ENCODE measurements at places on chromosomes 5 and 9.

GRCh38 chr9:132293145-132293721, 61.6 kb downstream of the SETX start:
- DNase-seq: no peak

DNA sequence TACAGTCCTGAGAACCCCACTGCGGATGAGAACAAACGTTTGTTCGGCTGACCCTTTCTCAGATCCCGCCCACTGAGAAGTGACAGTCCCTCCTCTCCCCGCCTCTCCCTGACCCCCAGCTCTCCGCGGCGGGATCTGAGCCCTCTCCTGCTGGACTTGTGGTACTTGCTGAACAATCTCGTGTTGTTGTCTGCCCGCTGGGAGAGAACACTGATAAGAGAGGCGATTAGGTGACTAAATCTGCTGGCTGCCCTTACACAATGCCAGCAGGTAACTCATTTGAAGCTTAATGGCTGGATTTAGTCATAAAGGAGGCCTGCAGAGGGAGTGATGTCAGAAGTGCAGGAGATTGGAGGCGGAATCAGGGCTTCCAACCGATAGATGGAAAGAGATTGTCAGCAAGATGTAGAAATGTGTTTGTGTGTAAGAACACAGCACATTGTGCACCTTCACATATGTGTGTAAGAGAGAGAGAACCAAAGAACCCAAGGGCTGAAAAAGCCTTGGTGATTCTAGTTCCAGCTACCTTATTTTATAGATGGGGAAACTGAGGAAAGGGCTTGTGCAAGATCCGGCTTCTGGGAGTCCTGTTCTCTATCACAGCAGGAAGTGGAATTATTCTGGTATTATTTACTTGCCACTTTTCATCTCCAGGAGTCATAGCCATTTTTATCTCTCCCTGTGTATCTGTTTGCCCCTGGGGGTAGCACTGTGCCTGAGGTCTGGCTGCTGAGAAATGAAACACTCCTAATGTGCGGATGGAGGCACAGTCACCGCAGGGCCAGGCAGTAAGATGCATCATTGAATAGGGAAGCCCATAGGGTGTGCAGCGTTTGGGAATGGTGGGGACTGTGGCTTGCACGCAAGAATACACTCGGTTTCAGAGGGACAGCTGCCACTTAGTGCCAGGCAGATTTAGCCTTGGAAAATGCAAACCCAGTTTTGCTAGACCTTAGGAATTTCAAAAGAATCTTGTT, 203.7 kb upstream of the MSX2 start:
- DNase-seq: no peak

DNA sequence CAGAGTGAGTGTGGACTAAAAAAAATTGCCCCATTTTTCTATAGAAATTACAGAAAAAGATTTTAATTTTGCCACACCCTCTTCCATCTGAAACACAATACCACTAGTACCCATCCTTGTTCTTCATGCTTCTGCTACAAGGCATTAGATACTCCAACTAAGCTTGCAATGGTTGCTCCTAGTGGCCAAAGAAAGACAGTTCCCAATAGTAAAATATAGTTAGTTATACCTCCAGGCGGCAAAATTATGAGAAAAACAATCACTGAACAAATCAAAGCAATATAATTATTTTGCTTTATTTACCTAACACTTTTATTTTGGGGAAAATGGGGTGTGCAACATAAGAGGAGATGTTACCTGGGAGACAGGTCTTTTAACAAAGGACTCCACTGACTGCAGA, 101.2 kb downstream of the RAPGEF6 start:
- DNase-seq: no peak

DNA sequence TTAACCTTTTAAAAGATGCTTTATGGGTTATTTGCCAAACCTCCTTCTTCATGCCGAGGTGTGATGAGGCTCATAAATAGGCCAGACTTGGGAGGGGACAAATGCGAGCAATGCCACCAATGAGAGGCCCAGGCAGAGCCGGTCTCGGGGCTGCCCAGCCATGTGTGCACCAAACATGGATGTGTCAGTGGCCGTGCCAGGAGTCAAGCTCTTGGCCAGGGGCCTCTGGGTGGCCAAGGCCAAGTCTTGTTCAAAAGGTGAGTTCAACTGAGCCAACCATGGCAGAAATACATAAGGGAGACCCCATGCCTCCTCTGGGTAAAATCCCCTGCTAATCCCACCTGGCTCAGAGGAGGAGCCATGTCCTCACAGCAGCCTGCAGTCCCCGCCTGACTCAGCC, 10.9 kb upstream of the LCN15 start:
- no peak for DNase-seq

DNA sequence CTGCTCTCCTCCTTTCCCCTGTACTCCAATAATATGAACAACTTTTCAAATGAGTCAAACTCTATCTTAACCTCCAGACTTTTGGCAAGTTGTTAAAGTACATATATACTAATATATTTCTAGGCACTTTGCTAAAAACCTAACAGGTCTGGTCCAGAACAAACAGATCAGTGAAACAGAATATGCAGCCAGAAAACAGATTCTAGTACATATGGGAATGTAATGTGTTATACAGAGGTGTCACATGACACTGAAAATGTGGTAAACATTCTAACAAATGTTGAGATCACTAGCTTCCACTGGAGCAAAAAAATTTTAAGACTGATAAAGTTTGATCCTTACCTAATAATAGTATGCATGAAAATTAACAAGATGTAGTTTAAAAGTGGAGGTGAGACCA, 136.9 kb downstream of the OR2K2 start:
- no peak for DNase-seq

DNA sequence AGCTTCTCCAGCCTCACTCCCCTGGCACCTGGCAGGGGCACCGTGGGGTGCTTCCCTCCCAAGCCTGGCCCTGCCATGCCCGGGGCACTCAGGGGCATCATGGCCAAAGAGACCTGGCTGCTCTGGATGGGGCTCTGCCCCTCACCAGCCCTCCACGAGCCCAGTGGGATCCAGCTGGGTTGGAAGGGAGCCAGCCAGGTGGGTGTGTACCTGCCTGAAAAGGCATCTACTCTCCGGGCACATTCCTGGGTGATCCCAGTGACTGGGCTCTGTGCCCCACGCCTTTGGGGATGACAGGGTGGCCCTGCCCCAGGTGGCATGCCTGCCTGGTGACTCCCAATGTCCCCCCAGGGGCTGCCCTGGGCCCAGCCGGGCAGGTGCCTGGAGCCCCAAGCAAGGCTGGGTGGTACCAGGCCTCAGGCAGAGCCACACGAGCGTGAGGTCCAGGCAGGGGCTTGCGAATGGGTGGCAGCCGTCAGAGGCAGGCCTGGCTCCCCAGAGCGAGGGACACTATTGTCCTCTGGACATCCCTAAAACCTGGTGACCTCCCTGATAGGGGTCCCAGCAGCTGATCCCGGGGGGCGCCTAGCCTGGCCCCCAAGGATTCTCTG, 777 bp downstream of the GPSM1 start:
- no peak for DNase-seq

DNA sequence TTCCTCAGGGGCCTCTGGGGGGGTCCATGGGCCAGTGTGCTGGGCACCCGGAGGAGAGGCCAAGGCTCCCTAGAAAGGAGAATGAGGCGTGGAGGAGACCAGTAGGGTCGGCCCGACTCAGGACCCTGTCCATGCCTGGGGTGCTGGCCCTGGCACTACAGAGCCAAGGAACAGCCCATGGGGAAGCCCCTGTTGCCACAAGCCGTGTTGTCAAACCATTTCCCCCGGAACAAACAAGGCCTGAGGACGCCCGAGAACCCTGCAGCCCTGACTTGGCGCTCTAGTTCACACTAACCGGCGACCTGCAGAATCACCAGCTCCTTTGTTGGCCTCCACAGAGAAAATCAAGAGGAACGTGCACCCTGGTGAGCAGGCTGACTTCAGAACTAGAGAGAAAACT, 41.6 kb upstream of the SLC12A7 start:
- DNase-seq: no peak

GRCh38 chr5:127685662-127686061, 17.5 kb upstream of the CCDC192 start:
- no peak for DNase-seq

GRCh38 chr9:69798744-69799143, 21.9 kb upstream of the CFAP95 start:
- no peak for DNase-seq

- DNase-seq: no peak
These were observed 43.2 kb upstream of the SREK1 start for GRCh38 chr5:66100851-66101250.

GRCh38 chr5:19987612-19988361, at the start of gene CDH18:
TSS of gene CDH18 (minus strand) at chr5:19988200. CDS start at chr5:19838986, 149,214 bp downstream.
- DNase-seq: no peak

- DNase-seq: peak; percentile 64
These were observed 52.4 kb downstream of the USP20 start for GRCh38 chr9:129887334-129888292.

- no peak for DNase-seq
These were observed 126.0 kb upstream of the BOD1 start for GRCh38 chr5:173742432-173742816.

DNA sequence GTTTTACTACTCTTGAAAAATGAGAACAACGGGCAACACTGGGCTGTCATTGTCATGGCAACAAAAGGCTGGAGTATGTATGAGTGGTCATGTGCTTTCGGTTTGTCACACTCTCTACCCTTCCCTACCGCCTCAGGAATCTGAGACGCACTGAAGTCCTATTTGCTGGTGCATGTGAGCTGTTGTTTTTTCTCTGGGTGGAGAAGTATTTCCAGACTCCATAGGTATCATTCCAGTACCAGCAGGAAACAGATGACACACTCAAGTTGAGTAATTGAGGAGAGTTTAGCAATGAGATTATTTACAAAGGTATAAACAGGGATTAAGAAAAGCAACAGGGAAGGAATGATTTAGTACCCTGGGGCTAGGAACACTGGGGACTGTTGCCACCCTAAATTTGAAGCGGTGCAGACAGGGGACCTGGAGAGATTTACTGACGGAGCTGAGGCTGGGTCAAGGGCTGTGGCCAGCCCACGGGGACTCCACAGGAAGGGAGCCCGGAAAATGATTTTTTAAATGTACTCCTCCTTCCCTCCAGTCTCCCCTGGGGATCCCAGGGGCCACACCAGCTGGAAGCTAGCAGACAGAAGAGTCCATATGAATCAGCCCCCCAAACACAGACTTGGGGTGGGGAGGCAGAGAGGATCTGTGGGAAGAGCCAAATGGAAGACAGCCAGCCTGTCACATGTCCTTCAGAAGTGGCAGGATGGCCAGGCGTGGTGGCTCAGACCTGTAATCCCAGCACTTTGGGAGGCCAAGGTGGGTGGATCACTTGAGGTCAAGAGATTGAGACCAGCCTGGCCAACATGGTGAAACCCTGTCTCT, 13.2 kb upstream of the ZBTB43 start:
- DNase-seq: no peak

DNA sequence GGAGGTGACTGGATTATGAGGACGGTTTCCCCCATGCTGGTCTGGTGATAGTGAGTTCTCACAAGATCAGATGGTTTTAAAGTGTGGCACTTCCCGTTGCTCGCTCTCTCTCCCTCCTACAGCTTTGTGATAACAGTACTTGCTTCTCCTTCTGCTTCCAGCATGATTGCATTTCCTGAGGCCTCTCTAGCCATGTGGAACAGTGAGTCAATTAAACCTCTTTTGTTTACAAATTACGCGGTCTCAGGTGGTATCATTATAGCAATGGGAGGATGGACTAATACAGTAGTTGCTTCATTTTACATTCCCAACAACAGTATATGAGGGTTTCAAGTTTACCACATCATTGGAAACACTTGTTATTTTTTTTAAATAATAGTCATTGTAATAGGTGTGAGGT, 937.3 kb upstream of the ARRDC3 start:
- DNase-seq: no peak

GRCh38 chr5:173598686-173599085, 17.8 kb downstream of the BOD1 start:
- no peak for DNase-seq

DNA sequence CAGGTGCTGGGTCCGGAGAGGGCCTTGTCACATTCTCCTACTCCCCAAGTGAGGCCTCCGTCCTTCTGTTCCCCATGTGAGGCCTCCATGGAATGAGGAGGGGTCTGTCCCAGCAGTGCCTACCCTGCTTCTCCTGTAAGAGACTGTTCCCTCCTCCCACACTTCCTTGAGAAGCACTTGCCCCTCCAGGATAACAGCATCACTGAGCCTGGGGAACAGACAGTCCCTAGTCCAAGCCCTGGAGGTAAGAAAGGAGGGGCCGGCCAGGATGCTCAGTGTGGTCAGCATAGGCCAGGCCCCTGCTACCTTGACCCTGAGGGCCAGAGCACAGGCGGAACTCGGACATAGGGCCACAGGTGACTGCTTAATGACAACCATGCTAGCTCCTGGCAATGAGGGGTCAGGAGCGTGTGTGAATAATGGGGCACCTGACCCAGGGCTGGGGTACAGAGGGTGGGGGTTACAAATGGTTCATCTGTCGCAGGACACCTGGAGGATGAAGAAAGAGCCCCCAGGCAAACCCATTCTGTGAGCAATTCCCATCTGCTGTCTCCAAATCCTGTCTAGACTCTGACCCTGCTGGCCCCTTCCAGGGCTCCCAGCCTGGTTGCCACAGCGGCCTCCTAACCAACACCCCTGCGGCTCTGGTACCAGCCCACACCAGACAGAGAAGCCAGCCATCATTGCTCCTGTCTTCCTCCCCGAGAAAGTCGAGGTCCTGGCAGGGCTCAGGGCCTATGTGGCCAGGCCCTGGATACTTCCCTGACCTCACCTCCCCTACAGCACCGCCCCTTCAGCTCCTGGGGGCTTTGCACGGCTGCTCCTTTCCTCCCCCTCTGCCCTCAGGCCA, 20.3 kb downstream of the RALGDS start:
- DNase-seq: no peak

- DNase-seq: no peak
These were observed 286.4 kb upstream of the TNC start for GRCh38 chr9:115404311-115404710.

- no peak for DNase-seq
These were observed 25.6 kb downstream of the C9orf50 start for GRCh38 chr9:129595311-129595741.

GRCh38 chr9:100211476-100211875, 112.4 kb downstream of the INVS start:
- DNase-seq: no peak

DNA sequence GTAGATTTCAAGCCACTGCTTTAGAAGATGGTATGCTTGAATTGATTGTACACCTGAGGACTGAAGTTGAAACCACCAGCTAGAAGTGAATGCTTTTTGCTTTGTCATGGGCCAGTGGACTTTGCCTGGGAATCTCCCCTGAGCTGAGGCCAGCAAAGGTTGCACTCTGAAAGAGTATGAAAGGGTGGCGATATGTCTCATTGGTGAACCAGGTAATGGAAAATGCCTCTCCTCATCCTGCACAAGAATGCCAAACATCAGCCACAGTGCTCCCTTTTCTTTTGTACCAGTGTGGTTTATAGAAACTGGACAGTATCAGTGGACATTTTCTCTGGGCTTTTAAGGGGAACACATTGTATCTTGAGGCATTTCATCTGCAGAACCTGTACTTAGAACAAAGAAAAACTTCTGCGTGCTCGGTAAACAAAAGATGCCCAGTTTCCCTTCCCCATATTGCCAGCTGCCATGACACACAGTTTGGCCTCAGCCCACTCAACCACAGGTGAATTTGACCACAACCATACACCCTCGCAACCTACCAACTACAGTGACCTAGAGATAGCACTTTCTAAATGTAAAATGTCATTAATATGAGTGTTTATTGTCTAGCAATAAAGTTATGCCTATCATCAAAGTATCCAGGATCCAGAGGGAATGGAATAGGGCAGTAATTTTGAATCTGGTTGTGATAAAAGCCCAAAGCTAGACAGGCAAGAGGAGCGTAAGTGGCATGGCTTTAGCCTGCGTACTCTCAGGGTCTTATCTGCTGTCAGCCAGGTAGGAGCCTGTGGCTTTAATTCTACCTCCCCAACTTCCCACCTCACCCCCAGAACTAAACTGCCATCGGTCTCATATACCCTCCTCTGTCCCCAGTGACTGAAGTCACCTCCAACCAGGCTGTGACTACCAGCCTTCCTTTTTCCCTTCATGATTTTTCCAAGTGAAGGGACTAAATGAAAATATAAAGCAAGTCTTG, 79.5 kb upstream of the LHFPL2 start:
- no peak for DNase-seq
